A549 treated with dexamethasone at 1 μM for 4 hours (cell line): ENCODE measurements at places on chromosomes 11 and 22. TPM values are rescaled to one million over a fixed set of nuclear protein-coding genes. Genes with fewer than 3 reads are reported as not detected.

Gene CRYAB
- 12.4 to 28.7 TPM (median 17.0 TPM) in 5 replicates for total RNA-seq

Gene NAP1L4
- total RNA-seq = 119 to 126 TPM (median 122 TPM) in 5 replicates

Gene MIOX
- 0.07 TPM in 1 of 5 replicates, not detected in the others for total RNA-seq

Gene ELMOD1
- 0.11 to 0.24 TPM (median 0.12 TPM) in 5 replicates for total RNA-seq

Gene LTBP3
- total RNA-seq = 67.3 to 123 TPM (median 91.4 TPM) in 5 replicates

Gene MOGAT2
- 0.05 to 0.09 TPM in 2 of 5 replicates, not detected in the others for total RNA-seq

Gene PLET1
- total RNA-seq = not detected in 5 replicates

Gene SEC14L3
- total RNA-seq = not detected in 5 replicates

Gene SCGB2A2
- total RNA-seq = not detected in 5 replicates

Gene NXPE2
- total RNA-seq = 0.06 TPM in 1 of 5 replicates, not detected in the others

Gene CNTF
- 1.2 to 1.7 TPM (median 1.3 TPM) in 5 replicates for total RNA-seq

Gene IL17REL
- total RNA-seq = 0.04 to 0.07 TPM (median 0.05 TPM) in 4 of 5 replicates, not detected in the other

Gene IL17RA
- 5.3 to 8.0 TPM (median 6.4 TPM) in 5 replicates for total RNA-seq

Gene POU2AF2
- not detected in 5 replicates for total RNA-seq

Gene GALNT18
- 29.1 to 34.2 TPM (median 31.1 TPM) in 5 replicates for total RNA-seq

Gene DERL3
- total RNA-seq = 0.35 to 0.88 TPM (median 0.74 TPM) in 5 replicates
